ENCODE measurements at places on chromosomes 1 and 21. TPM values are rescaled to one million over a fixed set of nuclear protein-coding genes. Genes with fewer than 3 reads are reported as not detected.
A peak's percentile ranks its signal among the peaks of the same experiment; 100 is the strongest.

PPIAL4G gene
- not detected for total RNA-seq

EFNA3 gene
- 1.1 TPM for total RNA-seq

FCRL1 gene
- total RNA-seq = not detected

CD101 gene
- total RNA-seq = 0.38 TPM

KCNJ15 gene
- total RNA-seq = 0.46 TPM

NAV1 gene
- total RNA-seq = 69.0 TPM

SLAMF1 gene
- total RNA-seq = 0.24 TPM

SPRR5 gene
- total RNA-seq = not detected

GJA9 gene
- total RNA-seq = not detected

GRCh38 chr1:40130892-40131291 is 30.3 kb upstream of the RLF start:
- no peak for DNase-seq

DNA sequence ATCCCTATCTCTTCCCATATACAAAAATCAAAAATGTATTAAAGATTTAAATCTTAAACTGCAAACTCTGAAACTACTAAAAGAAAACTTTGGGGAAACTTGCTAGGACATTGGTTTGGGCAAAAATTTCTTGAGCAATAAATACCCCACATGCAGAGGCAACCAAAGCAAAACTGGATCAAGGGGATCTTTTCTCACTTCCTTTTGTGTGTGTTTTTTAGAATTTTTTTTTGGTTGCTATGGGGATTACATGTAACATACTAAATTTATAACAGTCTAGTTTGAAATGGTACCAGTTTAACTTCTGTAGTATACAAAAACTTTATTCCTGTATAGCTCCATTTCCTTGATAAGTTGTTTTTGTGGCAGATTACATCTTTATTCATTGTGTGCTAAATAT is 16.8 kb downstream of the MAST2 start:
- no peak for DNase-seq

- DNase-seq = no peak
Measured at GRCh38 chr1:36561361-36561724, 78.6 kb upstream of the CSF3R start.

DNA sequence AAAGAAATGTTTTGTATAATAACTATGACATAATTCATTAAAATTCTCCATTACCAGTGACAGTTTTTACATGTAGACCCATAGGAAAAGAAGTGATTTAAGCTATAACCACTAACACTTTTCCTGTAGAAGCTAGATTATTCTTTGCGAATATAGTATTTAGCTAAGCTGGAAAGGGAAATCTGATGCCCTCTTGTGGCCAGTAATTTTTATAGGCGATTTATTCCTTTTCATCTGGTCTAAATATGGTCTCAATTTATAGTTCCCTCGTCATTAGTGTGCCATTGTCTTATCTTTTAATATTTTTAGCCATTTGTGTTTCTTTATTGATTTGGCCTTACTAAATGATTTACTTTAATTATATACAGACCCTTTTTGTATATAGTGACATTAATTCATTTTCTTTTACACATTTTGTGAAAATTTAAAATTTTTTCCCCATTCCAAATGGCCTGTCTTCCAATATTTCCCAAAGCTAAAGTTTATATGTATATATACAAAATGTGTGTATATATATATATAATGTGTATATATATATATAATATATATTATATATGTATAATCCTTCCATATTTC is 26.7 kb downstream of the BTG3 start:
- DNase-seq = no peak

GRCh38 chr1:15243275-15244043 is 3.6 kb upstream of the FHAD1 start:
- DNase-seq = no peak

DNA sequence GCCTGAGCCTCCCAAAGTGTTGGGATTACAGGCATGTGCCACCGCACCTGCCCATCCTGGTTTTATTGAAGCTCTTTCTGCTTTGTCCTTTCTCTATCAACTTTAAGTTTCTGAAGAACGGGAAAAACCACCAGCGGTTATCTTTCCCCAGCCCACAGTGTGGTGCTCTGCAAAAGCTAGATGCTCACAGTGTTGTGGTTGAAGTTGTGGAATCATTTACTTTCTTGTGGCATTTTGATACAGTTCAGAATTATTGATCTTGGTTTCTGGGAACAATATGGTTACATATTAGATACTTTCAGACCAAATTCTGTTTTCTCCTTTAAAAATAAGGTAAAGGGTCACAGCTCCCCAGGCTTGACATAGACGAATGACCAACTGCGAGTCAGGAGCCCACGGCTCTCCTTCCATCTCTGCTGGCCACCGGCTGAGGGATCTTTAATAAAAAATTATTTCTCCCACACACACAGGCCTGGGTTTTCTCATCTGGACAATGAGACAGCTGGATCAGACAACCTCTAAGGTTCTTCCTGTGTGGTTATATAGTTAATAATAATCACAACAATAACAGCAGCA is 385.3 kb downstream of the SETD4 start:
- no peak for DNase-seq

GRCh38 chr1:114328361-114328904 is 174.8 kb upstream of the SYT6 start:
- DNase-seq = no peak

DNA sequence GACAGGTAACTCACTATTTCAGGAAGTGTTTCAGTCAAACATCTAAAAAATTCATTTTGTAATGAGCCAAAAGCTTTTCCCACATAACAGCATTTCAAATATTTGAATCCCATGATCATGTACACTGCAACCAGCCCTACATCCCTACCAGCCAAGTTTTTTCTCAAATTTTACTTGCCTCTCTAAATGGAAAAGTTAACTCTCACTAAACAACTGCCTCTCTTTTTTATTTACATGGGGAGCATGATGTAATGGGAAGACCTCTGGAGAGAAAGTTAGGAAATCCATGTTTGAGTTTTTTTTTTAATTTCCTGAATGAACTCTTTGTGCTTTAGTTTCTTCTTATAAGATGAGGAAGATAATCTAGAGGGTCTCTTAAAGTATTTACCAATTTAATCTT is 70.5 kb downstream of the TTLL7 start:
- DNase-seq = no peak

DNA sequence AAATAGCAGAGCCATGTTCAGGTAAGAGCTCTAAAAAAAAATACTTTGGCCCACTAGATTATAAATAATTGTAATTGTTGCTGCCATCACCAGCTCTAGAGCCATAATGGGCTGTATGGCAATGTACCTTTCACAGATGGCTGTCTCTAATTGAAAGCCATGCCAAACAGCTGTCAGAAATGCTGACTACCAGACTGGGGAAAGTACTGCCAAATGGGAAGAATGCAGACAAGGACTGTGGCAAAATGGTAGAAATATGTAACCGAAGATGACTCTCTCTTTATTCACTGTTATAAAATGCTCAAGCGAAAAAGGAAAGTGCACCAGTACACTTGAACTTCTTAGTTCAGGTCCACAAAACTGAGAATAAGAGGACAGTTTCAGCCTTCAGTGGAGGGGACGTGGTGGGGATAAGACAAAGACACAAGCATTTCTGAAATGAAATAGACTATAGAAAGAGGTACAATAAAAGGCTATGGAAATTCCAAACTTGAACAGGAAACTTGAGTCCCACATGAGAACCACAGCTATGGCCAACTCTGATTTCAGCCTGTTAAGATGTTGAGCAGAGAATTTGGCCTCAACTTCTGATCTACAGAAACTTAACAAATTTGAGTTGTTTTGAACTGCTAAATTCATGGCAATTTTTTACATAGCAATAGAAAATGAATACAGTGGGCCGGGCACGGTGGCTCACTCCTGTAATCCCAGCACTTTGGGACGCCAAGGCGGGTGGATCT is 46.5 kb upstream of the LPGAT1 start:
- DNase-seq = no peak

GRCh38 chr1:77940921-77941570 is 37.8 kb downstream of the FUBP1 start:
- DNase-seq = no peak

DNA sequence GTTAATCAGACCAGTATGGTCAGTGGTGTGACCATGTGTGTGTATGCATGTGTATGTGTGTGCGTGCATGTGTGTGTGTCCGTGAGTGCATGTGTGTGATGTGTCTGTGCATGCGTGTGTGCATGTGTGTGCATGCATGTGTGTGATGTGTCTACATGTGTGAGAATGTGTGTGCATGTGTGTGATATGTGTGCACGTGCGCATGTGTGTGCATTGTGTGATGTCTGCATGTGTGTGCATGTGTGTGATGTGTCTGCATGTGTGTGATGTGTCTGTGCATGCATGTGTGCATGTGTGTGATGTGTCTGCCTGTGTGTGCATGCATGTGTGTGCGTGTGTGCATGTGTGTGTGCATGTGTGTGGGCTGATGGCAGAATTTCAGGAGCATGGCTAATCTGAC is 58.2 kb downstream of the SIK1 start:
- DNase-seq = peak; percentile 42

DNA sequence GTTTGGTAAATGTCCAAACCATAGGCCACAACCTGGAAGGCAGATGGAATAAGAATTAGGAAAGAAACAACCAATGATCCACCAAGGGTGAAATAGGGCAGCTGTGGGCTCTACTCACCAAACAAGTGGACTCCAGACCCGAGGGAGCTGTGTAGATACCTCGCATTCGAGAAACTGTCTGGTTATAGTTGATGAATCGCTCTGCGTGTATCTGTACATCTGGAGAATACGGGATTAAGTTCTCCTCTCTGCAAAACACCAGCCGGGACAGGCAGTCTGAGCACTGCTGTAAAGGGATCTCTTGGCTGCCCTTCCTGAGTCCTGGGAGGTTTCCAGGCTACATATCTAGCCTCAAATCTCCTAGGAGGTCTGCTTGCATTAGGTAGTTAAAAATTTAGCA is 9.4 kb upstream of the UBR4 start:
- DNase-seq = no peak

- no peak for DNase-seq
Measured at GRCh38 chr1:2609319-2610035, 22.9 kb downstream of the PRXL2B start.

GRCh38 chr21:39537571-39537970 is 75.2 kb upstream of the B3GALT5 start:
- DNase-seq = no peak

DNA sequence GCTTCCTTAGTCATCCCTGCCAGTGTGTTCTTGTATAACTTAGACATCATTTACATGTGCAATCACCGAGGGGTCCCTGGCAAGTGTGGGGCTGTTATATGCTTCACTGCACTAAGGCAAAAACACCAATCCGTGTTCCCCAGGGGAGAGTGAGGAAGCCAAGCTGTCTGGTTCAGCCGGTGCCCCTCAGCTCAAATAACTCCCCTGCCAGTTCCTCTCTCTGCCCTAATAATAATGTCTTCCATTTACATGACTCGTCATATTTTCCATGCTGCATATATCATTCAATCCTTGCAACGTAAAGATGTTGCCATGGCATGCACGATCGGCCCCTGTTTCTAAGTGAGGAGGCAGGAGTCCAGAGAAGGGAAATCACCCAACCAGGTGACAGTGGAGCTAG is 24.4 kb upstream of the NDC1 start:
- DNase-seq = no peak

DNA sequence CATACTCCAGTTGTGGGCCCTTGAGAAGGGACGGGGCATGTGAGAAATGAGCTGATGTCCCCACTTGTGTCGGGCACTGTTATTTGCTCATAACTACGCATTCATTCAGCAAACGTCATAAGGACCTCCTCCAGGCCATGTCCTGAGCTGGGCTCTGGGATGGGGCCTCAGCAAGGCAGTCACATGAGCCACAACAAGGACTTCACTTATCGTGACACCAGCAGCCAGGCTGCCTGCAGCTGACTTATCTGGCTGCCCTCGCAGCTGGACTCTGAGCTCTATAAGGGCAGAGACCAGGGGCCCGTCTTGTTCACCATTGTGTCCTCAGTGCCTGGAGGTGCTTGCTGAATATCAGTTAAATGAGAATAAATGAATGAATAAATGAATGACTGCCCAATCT is 37.5 kb upstream of the GRIK3 start:
- no peak for DNase-seq

DNA sequence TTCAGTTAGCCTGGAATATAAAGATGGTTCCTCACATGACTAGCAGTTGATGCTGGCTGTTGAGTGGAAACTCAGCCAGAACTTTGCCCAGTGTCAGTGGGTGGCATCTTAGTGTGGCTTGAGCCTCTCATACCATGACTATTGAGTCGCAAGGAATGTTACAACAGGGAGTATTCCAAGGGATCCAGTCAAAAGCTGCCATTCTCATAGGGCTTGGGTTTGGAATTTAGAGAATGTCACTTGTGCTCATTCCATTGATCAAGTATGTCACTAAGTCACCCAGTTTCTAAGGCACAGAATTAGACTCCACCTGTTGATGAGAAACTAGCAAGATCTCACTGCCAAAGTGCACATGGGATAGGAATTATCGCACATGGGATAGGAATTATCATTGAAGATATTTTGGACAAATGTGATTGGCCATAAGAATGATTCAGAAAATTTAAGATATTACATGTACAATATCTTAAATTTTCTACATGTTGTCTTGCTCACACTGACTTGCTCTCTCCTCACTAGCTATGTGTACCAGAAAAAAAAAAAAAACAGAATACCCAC is 1290.7 kb upstream of the ADGRL2 start:
- no peak for DNase-seq

DNA sequence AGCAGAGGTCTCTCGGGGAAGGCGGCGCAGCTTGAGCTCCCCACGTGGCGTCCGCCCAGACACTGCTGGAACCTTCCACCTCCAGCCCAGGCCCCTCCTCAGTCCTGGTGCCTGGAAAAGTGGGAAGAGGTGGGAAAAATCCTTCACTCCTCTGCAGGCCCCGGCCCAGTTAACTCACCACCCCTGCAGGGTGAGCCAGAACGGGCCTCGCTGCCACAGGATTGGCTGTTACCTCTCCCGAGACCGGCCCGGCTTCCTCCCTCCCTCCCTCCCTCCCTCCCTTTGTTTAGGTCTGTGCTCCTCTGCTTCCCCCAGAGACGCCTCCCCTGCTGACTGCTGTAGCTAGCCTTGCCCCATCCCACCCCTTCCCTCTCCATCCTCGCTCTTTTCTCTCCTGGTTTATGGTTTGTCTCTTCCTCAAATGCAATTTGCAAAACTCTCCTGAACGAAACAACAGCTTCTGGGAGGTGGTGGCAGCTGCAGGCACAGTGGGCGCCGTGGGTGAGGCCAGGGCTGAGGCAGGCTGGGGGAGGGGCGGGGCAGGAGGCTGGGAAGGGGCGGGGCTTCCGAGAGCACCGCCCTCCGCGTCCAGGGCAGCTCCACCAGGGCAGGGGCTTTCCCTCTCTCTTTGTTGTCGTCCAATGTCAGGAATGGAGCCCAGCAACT is 6.5 kb downstream of the CAPN9 start:
- peak; percentile 74 for DNase-seq

GRCh38 chr1:226107471-226108460 is 45.2 kb downstream of the H3-3A start:
- DNase-seq = no peak

Data from Right ventricle myocardium inferior (tissue), 1 donor.